NCI-H1092 treated with DMSO at 0.1 percent for 48 hours (cell line): ENCODE measurements at places on chromosomes 2 and 18.

DNA sequence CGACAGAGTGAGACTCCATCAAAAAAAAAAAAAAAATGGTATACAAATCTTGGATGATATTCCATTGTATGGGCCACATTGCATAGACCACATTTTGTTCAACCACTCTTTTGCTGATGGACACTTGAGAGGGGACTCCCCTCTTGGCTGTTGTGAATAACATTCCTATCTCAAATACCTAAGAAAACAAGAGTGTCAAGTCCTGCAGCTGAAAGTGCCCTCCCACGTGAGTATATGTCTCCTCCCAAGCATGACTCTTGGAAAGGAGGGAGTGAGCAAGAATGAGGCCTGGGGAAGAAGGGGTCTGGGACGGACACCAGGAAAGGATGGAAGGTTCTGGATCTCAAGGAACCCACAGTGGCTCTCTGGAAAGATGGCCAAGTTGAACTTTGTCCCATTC, 36.0 kb upstream of the NPAS2 start:
- DNase-seq, result no peak

DNA sequence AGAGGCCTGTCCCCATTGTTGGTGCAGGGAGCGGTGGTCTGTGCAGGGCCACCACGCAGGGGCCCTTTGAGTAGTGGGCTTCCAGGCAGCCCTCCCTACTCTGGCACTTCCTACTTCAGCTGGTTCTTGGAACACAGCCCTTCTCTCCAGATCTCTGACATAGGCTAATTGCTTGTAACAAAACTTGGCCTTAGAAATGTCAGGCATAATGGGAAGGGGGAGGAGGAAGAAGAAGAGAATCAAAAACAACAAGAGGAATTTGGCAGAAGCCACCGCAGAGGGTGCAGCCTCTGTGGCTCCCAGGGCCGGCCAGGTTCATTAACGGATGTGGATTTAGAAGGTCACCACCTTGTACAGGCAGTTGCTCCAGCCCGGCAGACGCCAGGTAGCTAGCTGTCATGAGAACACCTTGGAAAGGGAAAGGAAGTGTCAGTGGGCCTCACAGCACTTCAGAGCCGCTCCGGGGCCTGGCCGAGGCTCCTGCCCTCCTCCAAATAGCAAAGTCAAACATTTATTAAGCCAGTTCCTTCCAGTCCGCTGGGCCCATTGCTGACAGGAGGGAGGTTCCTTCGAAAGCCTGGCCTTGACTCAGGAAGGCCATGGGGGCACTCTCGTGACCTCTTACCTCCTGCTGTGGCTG, 7.4 kb downstream of the BOD1L2 start:
- no peak for DNase-seq

DNA sequence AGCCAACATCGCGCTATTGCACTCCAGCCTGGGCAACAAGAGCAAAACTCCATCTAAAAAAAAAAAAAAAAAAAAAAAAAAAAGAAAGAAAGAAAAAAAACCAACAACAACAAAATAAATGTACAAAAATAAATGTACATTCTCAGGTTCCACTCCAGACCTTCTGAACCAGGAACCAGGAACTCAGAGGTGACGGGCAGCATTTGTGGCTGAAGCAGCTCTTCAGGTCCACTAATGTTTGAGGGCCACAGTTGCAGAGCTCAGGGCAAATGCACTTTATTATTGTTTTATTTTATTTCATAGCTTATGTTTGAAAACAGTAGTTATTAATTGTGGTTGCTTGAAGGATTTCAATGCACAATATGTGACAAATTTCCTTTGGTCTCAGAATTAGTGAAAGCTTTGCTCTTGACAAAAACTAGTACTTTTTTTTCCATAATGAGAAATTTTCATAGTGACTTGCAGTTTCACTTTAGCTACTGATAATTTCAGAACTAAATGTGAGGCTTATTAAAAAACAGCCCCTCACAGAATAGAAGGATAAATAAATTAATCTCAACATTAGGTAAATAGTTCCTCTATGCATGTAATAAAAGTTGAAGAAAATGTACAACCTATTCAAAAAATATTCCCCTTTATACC, 378.4 kb upstream of the SPHKAP start:
- no peak for DNase-seq

DNA sequence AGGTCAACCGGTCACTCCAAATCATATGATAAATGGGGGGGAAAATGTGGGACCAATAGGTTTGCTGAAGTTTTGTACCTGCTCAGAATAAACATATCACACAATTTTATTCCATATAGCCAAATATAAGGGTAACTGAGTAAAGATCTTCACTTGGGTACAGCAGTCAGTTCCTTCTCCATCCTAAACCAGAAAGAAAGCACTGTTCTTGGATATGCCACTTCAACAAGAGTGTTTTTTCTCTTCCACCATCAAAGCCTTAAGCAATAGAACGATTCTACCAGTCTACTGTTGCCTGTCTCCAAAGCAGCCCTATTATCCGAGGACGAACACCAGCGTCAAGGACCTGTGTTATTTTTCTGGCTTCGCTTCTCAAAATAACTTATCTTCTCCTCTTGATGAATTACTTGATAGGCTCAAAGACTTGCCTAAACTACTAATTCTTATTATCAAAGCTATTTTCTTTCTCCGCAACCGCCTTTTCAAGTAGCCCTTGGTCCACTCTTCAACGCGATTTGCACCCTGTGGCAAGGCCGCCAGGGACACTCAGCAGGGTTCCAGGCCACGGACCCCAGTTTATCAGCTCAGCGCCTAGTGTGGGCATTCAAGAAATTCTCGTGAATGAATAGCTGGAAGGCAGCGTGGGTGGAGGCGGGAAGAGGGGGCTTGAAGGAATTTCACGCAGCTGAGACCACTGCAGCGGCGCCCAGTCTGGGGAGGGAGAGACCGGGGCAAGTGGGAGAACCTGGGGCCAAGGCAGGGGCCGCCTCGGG, 646 bp downstream of the ALS2 start:
- DNase-seq, result no peak
